Activated CD4-positive, alpha-beta T cell treated with anti-CD3 and anti-CD28 coated beads, Interleukin-2, amount 10 ng/mL, durations not matched to agents 24 days and 14 days (primary cell): ENCODE measurements at places on chromosomes 5 and 9.

- no peaks in the 10 kb centered on the region for H3K36me3 ChIP-seq
- H3K27ac ChIP-seq = no peak overlapping the region
- peaks cover 30% of the 10 kb centered on the region for H3K4me1 ChIP-seq
- H3K27me3 ChIP-seq = peaks cover 5% of the 10 kb centered on the region
- no peak overlapping the region for H3K4me3 ChIP-seq
- no peak for DNase-seq
These were observed 80.1 kb downstream of the COL15A1 start for GRCh38 chr9:99023831-99024230.

DNA sequence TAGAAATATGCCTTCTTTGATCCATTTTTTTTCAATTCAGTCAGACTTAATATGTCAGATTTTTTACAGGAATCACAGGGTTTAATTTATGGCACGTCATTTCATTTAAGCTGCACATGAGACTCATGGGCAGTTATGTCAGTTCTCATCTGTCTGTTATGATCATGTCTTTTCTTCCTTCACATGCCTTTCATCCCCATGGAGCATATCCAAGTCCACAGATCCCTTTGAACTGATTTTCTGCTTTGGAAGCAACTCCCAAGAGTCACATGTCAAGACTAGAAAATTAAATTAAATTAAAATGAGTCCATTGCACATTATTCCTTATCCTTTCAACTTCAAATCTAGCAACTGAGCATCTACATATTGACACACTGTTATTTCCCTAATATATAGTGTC, 1274.0 kb upstream of the C9orf72 start:
- H3K36me3 ChIP-seq = no peaks in the 10 kb centered on the region
- no peak overlapping the region for H3K4me3 ChIP-seq
- H3K27me3 ChIP-seq = no peaks in the 10 kb centered on the region

GRCh38 chr9:8244505-8245092, 445.0 kb upstream of the DMAC1 start:
- H3K4me3 ChIP-seq = no peak overlapping the region
- DNase-seq = no peak
- H3K4me1 ChIP-seq = no peaks in the 10 kb centered on the region

- H3K4me1 ChIP-seq = peaks cover 32% of the 10 kb centered on the region
- no peak overlapping the region for H3K4me3 ChIP-seq
- H3K36me3 ChIP-seq = peaks cover 27% of the 10 kb centered on the region
- DNase-seq = no peak
- peak overlapping the region; percentile 5 for H3K27ac ChIP-seq
- H3K27me3 ChIP-seq = no peaks in the 10 kb centered on the region
These were observed 28.4 kb upstream of the LTC4S start for GRCh38 chr5:179765400-179765799.

- H3K27ac ChIP-seq = peak overlapping the region; percentile 13
- peak; percentile 84 for DNase-seq
- H3K4me1 ChIP-seq = peaks cover 34% of the 10 kb centered on the region
- H3K27me3 ChIP-seq = peaks cover 26% of the 10 kb centered on the region
These were observed 282.1 kb downstream of the CRB2 start for GRCh38 chr9:123637945-123638634.
